ENCODE measurements at places on chromosomes 7 and 10.

DNA sequence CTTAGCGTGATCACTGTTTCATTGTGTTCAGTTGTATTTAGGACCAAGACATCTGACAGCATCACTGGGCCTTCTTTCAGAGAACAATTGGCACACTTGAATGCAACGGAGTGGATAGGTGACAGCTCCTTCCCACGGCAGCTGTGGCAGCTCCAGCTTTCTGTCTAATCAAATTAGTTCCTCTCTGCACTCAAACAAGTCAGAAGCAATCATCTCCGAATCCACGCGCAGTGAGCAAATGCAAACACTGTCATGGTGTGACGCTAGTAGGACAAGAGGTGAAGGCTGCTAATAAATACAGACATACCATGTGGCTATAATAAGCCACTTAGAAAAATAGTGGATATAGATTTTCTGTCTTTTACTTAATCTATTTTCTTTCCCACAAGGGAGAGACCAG, 542.4 kb downstream of the ACTR3B start:
- no peak for DNase-seq

DNA sequence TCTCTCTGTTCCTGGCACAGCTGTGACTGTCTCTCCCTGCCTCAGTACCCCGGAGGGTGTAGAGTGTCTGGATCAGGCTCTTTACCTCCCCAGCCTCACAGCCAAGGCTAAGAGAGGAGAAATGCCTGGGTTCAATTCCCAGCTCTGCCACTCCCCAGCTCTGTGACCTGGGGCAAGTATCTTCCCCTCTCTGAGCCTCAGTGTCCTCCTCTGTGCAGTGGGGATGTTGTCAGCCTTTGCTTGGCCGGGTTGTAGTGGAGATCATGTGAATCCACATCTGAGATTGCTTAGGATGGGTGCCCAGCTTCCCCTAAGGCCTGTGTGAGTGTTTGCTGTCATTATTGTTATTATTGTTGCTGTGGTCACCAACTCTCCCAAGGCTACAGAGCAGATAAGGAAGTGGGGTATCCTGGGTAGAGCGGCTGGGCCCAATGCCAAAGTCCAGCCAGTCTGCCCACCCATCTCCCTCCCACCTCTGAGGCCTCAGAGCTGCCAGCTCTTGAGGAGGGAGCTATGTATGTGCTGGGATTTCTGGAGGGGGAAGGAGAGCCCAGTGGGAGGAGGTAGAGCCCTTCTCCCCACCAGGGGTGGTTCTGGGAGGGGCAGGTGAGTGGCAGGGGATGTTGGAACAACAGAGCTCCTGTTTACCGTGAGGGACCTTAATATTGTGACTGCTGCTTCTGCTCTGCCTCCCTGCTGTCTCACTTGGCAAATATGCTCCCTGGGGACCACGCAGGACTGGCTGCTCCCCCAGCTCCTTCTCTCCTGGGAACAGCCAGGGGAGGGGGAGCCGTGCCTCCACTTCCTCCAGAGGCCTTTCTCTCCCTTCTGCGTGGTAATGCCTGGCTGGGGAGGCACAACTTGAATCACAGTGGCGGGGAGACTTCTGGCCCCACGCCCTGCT, 170.5 kb downstream of the RPS24 start:
- no peak for DNase-seq

DNA sequence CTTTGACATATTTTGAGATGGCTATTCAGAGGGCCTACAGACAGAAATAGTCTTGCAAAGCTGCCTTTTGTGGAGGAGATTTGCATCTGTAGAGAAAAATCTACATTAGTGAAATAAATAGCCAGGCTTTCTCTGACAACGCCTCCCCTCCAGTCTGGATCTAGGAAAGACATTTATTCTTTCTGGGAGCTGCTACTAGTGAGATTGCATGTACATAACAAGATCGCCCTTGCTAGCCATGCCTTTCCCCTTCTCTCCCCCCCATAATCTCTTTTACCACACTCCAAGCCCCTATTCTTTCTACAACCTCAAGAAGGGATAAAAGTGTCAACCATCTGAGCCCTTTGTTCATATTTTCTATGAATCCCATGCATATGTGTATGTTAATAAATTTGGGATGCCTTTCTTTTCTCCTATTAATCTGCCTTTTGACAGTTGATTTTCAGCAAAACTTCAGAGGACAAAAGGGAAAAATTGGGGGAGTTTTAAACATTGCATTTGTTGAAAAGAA, 194.2 kb downstream of the SNX13 start:
- DNase-seq, result no peak

- DNase-seq, result no peak
Measured at GRCh38 chr7:50531401-50531911, 33.7 kb downstream of the DDC start.

- no peak for DNase-seq
Measured at GRCh38 chr10:125878957-125879835, 1.9 kb downstream of the DHX32 start.

- DNase-seq, result peak; percentile 10
Measured at GRCh38 chr10:131852176-131852822, 48.5 kb upstream of the PPP2R2D start.

DNA sequence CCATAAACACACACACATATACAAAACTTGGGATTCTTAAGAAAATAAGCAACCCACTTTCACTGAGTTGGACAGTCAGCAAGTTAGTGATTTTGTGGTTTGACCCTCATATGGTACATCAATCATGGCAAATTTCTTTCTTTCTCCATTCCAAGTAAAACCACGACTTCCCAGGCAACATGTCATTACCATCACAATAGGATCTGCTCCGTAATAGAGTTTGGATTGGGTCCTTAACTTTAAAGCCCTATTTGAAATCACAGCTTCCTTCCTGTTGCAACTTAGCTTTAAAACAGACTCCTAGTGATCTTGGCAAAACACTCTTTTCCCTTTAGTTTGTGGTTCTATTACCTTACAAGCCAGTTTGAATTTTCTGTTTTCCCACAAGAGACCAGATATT, 483.6 kb downstream of the INHBA start:
- DNase-seq, result no peak

GRCh38 chr7:69893906-69894305, 295.6 kb downstream of the AUTS2 start:
- no peak for DNase-seq

- no peak for DNase-seq
Measured at GRCh38 chr10:11462071-11462470, 149.4 kb downstream of the USP6NL start.

GRCh38 chr7:141738592-141739013, 445 bp downstream of the SSBP1 start:
- no peak for DNase-seq

GRCh38 chr10:129545261-129545660, 78.2 kb downstream of the MGMT start:
- DNase-seq, result no peak

DNA sequence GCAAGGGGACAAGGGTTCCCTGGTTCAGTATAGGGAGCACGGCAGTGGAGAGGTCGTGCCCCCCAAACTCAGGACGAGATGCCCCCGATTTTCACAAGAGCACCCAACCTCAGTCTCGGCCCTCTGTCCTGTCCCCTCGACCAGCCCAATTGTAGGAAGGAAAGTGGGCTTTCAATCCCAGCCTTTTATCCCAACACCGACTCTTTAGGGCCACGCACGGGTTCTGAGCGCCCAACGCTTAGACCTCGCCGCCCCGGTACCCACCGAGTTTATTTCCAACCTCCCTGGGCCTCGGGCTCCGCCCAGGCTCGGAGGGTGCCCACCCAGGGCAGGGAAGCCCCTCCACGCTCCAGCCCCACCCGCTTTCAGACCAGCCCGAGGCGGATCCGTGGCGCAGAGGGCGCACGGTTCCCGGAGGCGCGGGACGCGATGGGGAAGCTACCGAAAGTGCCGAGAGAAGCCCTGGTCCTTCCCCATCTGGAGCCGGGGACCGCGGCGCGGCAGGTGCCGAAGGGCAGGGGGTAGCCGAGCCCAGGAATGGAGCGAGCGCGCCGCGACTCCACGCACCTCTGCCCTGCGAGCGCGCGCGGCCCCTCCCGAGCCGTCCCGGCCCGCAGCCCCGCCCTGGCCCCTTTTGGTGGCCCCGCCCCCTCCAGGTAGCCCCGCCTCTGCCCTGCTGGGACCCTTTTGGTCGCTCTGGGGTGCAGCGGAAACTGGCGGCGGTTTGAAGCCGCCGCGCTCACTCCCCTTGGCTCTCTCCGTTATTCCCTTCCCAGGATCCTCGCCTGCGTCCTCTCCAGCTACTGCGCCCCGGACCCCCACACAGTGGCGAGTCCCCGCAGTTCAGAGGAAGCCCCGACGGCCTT, 20.4 kb downstream of the GRID2IP start:
- DNase-seq, result peak; percentile 77

GRCh38 chr10:45424668-45425404, 50.8 kb downstream of the ALOX5 start:
- no peak for DNase-seq

DNA sequence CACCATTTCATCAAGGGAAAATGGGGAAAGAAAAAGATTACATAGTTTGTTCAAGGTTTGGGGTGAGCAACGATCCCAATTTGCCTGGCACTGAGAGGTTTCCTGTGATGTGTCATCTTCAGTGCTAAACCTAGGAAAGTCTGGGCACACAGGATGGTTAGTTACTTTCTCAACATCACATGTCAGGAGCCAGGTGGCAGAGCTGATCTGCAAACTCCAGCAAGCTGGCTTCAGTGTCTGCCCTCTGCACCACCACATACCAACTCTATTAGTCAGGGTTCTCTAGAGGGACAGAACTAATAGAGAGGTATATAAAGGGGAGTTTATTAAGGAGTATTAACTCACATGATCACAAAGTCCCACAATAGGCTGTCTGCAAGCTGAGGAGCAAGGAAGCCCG, 11.3 kb downstream of the ADAM12 start:
- DNase-seq, result no peak

DNA sequence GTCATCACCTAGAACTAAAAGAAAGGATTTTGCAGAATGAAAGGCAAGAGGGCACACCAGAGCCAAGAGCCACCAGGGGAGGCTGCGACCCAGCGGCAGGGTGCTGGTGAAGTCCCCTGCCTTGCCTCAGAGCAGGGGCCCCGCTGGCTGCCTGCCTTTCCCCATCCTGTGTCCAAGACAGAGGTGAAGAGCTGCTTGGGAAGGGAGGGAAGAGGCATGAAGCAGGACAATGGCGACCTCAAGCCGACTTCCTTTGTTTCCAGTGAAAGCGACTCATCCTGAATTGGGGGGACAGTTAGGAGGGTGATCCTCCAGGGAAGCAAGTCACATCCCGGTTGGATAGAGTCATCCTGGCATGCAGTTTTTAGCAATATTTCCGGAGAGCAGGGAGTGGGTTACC, 255.5 kb upstream of the YAE1 start:
- DNase-seq, result no peak

GRCh38 chr7:34036972-34037792, 131.8 kb downstream of the BMPER start:
- DNase-seq, result no peak

- DNase-seq, result no peak
Measured at GRCh38 chr10:55426138-55426537, 625.1 kb upstream of the PCDH15 start.

- no peak for DNase-seq
Measured at GRCh38 chr10:100081075-100082001, at the start of gene CPN1. CPN1 (minus strand) TSS chr10:100081869; CDS start chr10:100081625, 244 bp downstream.

DNA sequence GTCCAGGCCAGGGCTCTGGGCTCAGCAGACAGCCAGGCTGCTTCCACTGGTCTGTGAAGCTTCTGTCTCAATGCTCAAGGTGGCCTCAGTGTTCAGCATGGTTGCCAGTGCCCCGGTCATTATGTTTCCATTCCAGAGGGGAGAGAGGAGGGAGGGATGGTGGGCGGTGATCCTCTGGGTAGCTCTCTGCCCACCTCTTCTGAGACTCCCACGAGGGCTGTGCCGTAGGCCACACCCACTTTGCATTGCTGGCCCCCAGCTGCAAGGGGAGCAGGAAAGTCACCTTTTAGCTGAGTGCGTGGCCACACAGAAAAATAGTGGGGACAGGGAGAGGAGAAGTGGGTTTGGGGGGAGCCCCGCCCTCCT, 42.5 kb downstream of the FOXK1 start:
- no peak for DNase-seq

DNA sequence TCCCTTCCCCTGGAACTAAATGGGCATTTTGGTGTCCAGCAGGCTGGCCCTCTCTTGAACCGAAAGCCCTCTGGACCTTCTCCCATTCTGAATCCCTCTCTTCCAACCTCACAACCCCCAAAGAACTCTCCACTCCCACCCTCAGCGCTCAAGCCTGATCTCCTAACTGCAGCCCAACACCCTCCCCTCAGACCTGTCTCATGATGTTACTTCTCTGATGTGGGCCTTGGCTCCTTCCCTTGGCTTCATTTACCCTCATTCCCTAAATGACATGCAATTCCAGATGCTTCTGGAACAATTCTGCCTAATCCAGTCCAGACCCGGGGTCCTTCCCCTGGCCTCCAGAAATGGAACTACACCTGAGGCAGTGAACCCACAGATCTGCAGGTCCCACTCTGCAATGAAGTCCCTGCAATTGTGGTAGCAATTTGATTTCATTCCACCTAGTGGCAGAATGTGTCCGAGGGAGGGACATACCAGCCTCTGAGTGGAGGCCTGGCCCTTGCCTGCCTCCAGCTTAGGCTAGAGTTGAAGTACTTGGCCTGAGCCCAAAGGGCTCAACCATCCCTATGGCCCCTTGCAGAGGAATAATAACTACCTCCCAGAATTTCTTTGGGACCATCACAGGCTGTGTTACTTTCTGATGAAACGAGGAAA, 4.1 kb upstream of the CEP41 start:
- DNase-seq, result no peak

DNA sequence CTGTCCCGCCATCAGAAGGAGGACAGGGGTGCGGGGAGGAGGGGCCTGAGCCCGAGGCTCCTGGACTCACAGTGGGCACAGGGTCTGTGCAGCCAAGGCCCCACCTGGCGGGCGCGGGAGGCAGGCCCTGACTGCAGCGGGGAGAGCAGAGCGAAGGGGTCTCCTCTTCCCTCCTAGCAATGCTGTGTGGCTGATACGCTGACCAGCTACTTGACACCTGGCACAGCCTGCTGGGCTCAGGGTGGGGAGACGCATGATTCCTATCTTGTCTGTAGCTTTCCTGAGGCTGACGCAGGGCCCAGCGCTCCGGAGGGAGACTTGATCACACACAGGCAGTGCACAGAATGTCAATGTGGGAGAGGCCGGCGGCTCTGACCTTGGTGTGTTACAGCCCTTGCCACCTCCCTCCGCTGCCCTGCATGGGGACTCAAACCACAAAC, 174.9 kb downstream of the ELFN1 start:
- DNase-seq, result peak; percentile 13

GRCh38 chr7:68439897-68440296, 1158.4 kb upstream of the AUTS2 start:
- no peak for DNase-seq
